Naive thymus-derived CD4-positive, alpha-beta T cell (primary cell): ENCODE measurements at places on chromosomes 6 and 20. TPM values are rescaled to one million over a fixed set of nuclear protein-coding genes. Genes with fewer than 3 reads are reported as not detected.
A peak's percentile ranks its signal among the peaks of the same experiment; 100 is the strongest.

DNA sequence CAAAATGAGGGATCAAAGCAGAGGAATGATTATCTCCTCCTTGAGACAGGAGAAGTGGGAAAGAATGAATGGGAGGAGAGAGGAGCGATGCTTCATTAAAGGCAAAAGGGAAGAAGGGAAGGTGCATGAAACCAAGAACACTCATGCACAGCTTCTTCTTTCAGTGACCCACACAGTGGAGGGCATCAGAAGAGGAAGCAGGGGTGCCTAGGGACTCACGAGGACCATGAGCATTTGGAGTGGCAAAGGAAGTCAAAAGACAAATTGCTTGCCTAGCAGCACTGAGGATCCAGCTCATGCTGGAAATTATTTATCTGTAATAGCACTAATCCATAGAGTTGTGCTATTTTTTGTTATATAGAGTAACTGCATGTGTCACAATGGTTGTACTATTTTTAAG is 66.1 kb downstream of the SMLR1 start:
- no peaks in the 10 kb centered on the region for H3K36me3 ChIP-seq
- H3K27ac ChIP-seq: no peak overlapping the region
- no peaks in the 10 kb centered on the region for H3K27me3 ChIP-seq
- H3K4me3 ChIP-seq: no peak overlapping the region
- H3K4me1 ChIP-seq: no peaks in the 10 kb centered on the region
- no peak for DNase-seq

- no peak for DNase-seq
- H3K4me3 ChIP-seq: no peak overlapping the region
Observed at GRCh38 chr6:150142097-150142669, 661 bp upstream of the PPP1R14C start.

GRCh38 chr6:82365016-82365795 is 1.6 kb downstream of the TPBG start:
- H3K4me3 ChIP-seq: peak overlapping the region; percentile 9
- H3K27ac ChIP-seq: no peak overlapping the region
- no peaks in the 10 kb centered on the region for H3K36me3 ChIP-seq
- peaks cover 2% of the 10 kb centered on the region for H3K4me1 ChIP-seq
- DNase-seq: no peak
- no peaks in the 10 kb centered on the region for H3K27me3 ChIP-seq

- H3K36me3 ChIP-seq: peaks cover 96% of the 10 kb centered on the region
- no peaks in the 10 kb centered on the region for H3K4me1 ChIP-seq
- no peak overlapping the region for H3K4me3 ChIP-seq
- H3K27ac ChIP-seq: no peak overlapping the region
Observed at GRCh38 chr20:24968278-24968800, 19.3 kb downstream of the CST7 start.

GRCh38 chr6:1787894-1788293 is 178.2 kb downstream of the FOXC1 start:
- H3K27ac ChIP-seq: no peak overlapping the region
- no peaks in the 10 kb centered on the region for H3K36me3 ChIP-seq
- no peak overlapping the region for H3K4me3 ChIP-seq
- no peak for DNase-seq
- H3K27me3 ChIP-seq: no peaks in the 10 kb centered on the region

DNA sequence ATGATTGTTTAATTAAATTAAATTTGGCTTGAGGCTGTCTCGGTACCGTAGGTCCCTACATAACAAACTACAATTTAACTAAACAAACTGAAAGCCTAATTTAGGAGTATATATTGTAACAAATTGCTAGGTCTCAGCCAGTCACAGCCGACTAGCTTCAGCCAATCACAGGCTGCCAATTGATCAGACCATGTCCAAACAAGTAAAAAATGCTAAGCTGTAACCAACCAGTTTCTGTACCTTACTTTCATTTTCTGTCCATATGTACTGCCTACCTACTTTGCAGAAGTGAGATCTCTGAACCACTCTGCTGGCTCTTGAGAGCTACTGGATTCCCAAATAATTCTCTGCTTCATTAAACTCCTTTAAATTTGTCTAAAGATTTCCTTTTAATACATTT is 648.0 kb upstream of the GJE1 start:
- H3K4me1 ChIP-seq: peaks cover 11% of the 10 kb centered on the region
- H3K4me3 ChIP-seq: peak overlapping the region; percentile 22
- H3K36me3 ChIP-seq: no peaks in the 10 kb centered on the region

DNA sequence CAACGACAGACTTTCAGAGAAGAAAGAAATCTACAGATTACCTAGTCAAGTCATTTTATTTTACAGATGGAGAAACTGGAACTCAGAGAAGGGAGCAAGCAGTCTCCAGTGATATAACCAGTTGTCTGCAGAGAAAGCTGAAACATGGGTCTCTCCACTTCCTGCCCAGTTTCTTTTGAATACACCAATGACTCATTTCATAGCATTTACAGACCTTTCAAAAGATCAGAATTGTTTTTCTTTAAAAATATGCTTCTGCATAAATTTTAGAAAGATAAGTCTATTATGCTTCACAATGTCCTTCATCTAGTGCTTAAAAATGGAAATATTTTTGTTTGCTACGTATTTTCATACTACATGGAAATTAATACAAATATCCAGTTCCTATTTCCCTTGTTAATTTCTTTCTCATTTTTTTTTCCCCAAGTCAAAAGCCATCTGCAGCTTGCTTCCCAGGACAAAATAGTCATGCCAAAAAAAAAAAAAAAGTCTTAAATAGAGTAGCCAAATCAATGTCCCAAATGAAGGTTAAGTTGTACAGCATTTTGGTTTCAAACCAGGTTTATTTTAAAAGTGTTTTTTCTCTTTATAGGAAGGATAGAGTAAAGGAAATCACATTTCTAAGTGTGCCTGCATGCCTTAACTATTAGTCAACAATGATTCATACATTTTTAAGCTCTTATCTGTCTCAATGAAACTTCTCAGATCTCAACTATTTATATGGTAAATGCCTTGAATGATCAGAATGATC is 36.9 kb downstream of the ARHGAP18 start:
- peaks cover 22% of the 10 kb centered on the region for H3K4me1 ChIP-seq
- peak overlapping the region; percentile 34 for H3K27ac ChIP-seq
- no peak for DNase-seq
- H3K36me3 ChIP-seq: no peaks in the 10 kb centered on the region
- no peak overlapping the region for H3K4me3 ChIP-seq

DNA sequence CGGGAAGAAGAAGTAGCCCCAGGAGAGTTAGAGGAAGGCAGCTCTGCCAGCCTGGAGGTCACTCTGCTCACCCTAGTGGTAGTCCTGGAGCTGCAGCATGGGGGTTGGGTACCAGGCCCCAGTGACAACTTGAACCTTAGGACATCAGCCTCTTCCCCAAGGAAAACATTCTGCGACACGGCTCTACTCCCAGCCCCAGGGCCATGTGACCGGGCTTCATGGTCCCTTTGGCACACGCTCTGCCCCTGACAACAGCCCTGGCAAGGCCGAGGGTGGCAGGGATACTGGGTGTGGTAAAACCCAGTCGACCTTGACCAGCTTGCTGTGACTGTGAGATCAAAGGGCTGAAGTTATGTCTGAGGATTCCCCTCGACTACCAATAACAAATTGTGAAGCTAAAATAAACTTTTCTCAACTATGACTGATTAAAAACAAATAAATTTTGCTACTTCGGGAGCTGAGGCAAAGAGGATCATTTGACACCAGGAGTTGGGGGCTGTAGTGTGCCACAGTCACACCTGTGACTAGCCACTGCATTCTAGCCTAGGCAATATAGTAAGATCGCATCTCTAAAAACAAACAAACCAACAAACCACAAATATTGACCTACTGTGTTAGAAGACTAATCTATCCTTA is 24.4 kb upstream of the ARID1B start:
- no peak overlapping the region for H3K27ac ChIP-seq
- no peaks in the 10 kb centered on the region for H3K36me3 ChIP-seq
- H3K27me3 ChIP-seq: no peaks in the 10 kb centered on the region
- no peak for DNase-seq

DNA sequence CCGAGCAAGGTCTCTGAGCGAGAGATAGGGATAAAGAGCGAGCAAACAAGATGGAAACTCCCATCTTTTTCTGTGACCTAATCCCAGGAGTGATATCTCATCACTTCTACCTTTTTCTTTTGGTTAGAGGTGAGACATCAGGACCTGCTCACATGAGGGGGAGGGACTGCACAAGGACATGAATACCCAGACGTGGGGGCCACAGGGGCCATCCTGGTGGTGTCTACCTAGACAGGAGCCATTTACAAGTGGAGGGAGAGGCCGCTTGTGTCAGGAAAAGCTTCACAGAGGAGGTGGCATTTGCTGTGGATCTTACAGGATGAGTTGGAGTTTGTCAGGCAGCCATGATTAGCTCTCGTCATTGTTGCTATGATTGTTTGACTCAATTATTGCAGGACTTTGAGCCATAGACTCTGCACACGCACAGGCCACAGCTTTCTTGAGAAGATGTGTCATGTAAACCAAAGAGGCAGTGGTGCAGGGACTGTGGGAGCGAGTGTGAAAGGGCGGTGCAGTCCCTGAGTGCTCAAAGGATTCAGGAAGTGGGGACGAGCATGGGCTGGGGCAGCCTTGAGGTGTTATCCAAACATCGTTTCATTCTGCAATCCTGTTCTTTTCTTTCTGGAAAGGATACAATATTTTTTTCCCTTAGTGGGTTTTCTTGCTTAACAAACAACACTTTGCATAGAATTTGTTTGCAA is 7.7 kb downstream of the NPEPL1 start:
- H3K27me3 ChIP-seq: no peaks in the 10 kb centered on the region
- DNase-seq: no peak
- H3K4me3 ChIP-seq: no peak overlapping the region
- no peaks in the 10 kb centered on the region for H3K4me1 ChIP-seq

DNA sequence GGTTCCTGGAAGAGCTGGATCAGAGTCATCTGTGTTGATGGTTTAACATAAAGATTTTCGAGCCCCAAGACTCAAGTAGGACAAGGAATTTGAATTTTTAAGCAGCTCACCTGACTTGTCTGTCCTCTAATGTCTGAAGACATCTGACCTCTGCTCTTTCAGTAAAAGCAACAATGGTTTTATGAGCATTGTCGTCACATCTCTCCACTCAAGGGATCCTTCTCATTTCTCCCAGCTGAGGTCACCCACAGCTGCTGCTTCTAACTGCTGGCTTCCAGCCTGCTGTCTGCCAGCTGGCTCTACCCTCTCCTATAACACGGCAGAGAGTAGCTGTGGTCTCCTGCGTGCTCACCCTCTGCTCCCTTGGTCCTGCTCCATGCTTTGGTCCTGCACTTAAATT is 24.7 kb upstream of the HDAC2 start:
- H3K27me3 ChIP-seq: no peaks in the 10 kb centered on the region
- no peak overlapping the region for H3K4me3 ChIP-seq
- no peaks in the 10 kb centered on the region for H3K4me1 ChIP-seq
- H3K36me3 ChIP-seq: no peaks in the 10 kb centered on the region
- H3K27ac ChIP-seq: no peak overlapping the region

- H3K4me3 ChIP-seq: no peak overlapping the region
- no peak overlapping the region for H3K27ac ChIP-seq
- no peaks in the 10 kb centered on the region for H3K27me3 ChIP-seq
- no peaks in the 10 kb centered on the region for H3K4me1 ChIP-seq
- DNase-seq: no peak
Observed at GRCh38 chr6:116529466-116530290, 15.8 kb downstream of the TRAPPC3L start.

DNA sequence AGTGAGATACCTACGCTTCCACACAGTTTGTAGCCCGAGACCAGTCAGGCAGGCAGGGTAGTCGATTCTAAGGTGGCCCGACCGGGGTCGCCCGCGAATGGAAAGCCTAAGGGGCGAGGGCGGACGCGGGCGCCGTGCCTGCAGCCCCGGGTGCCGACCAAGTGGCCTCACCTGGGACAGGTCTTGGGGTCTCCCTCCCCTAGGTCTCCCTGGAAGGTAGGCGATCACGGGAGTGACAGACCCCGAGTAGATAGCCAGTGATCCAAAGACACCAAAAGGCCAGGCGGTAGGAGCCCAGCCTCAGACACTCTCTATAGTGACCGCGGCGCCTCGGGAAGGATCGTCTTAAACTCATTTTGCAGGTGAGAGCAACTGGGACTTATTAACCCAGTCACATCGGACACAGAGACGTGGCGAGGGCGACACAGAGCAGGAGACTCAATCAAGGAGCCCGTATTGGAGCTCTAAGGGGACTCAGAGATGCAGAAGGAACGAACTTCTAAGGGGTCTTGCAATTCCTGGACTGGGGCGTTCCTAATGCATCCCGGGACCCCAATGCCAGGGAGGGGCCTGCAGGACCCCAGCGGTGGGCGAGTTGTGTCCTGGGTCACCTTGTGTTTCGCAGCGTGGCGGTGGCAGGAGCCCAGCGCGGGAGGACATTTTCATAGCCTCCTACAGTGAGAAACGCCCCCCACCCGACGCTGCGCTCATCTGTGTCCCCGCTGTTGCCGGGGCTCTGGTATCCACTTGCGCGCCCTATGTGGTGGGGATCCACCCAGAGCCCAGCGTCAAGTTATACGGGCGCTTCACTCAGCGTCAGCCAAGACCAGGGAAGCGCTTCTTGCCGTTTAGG is 2.1 kb upstream of the VSX1 start:
- H3K27ac ChIP-seq: no peak overlapping the region
- H3K27me3 ChIP-seq: peaks cover 21% of the 10 kb centered on the region
- H3K4me3 ChIP-seq: peak overlapping the region; percentile 23
- H3K4me1 ChIP-seq: peaks cover 21% of the 10 kb centered on the region
- no peak for DNase-seq
- H3K36me3 ChIP-seq: no peaks in the 10 kb centered on the region

GRCh38 chr6:160330619-160331018 is 17.6 kb upstream of the SLC22A3 start:
- no peak overlapping the region for H3K4me3 ChIP-seq
- H3K4me1 ChIP-seq: no peaks in the 10 kb centered on the region
- H3K27me3 ChIP-seq: no peaks in the 10 kb centered on the region
- H3K36me3 ChIP-seq: no peaks in the 10 kb centered on the region
- H3K27ac ChIP-seq: no peak overlapping the region
- DNase-seq: no peak

- DNase-seq: no peak
- no peaks in the 10 kb centered on the region for H3K4me1 ChIP-seq
- no peaks in the 10 kb centered on the region for H3K36me3 ChIP-seq
- no peak overlapping the region for H3K27ac ChIP-seq
- H3K27me3 ChIP-seq: no peaks in the 10 kb centered on the region
- H3K4me3 ChIP-seq: no peak overlapping the region
Observed at GRCh38 chr6:52877168-52877567, 32.3 kb downstream of the GSTA3 start.

GRCh38 chr6:125781314-125781868 is 9.4 kb upstream of the NCOA7 start:
- DNase-seq: no peak
- H3K4me3 ChIP-seq: peak overlapping the region; percentile 84
- peaks cover 19% of the 10 kb centered on the region for H3K4me1 ChIP-seq
- H3K36me3 ChIP-seq: no peaks in the 10 kb centered on the region

Gene DLL1
- 0.08 and 0.19 TPM in 2 replicates for total RNA-seq

Gene MATN4
- total RNA-seq: not detected

Gene GTPBP2
- total RNA-seq: 94.7 and 97.6 TPM in 2 replicates

Gene NR2E1
- total RNA-seq: not detected

Gene CPXM1
- 0.15 and 0.29 TPM in 2 replicates for total RNA-seq

Gene ECT2L
- total RNA-seq: not detected

Gene TREML2
- 4.2 TPM for total RNA-seq

Gene BMP5
- not detected for total RNA-seq

Gene CCN5
- not detected for total RNA-seq

Gene MAD2L1BP
- total RNA-seq: 30.8 TPM

Gene VNN1
- 8.4 TPM for total RNA-seq
